ACHN (cell line): ENCODE measurements at places on chromosomes 2 and 18.

DNA sequence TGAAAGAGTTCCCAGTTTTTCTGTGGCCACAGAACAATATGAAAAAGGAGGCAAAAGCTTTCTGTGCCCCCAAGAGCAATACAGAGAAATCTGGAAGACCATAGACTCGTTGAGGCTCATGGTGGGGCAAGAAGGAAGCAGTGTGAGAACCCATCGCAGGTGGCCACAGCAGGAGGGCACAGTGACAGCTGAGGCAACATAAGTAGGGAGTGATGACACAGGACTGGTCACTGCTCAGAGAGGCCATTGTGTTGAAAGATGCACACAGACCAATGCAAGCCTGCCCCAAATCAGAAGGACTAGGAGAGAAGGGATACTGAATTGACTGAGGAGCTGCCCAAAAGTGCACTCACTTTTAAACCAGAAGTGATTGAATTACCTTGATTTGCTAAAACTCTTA lies 483.6 kb downstream of the EPHA4 start:
- no peak for DNase-seq

GRCh38 chr2:164922134-164922533 lies 33.2 kb downstream of the SLC38A11 start:
- DNase-seq: no peak

DNA sequence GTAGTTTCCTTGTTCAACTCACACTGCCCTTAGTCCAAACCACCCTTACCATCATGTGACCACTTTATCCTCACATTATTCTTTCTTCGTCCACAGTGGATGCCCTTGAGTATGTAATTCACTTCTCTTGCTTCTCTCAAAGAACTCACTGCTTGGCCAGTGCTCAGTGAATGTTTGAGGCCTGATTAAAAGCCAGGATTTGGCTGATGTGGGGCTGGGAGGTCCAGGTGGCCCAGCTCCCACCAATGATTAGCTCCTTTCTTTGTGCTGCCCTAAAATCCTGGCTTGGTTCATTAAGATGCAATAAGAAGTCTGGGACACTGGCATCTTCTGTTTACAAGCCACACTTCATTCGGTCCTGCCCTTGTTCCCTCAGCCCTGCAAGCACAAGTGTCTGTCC lies 97.8 kb upstream of the CELF4 start:
- no peak for DNase-seq

- peak; percentile 51 for DNase-seq
Observed at GRCh38 chr2:186590759-186591505, 1.1 kb downstream of the ITGAV start.

DNA sequence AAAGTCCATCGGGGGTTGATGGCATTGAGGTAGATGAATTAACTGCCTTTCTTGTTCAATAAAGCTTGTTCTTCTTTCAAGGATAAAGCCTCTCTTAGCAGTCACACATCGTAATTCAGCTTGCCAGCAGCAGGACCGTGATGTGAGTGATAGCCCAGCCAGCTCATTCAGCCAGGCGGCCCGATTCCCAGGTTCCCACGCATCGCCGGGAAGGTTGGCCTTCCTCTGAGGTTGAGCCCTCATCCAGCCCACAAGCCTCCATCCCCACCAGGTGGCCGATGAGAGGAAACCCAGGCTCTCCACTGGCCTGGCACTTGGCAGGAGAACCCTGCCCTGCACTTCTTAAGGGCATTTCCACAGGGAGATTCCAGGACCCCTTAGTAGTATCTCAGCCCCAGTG lies 4.7 kb downstream of the AGAP1 start:
- peak; percentile 33 for DNase-seq

- DNase-seq: no peak
Observed at GRCh38 chr2:191740016-191740419, 62.1 kb downstream of the NABP1 start.

DNA sequence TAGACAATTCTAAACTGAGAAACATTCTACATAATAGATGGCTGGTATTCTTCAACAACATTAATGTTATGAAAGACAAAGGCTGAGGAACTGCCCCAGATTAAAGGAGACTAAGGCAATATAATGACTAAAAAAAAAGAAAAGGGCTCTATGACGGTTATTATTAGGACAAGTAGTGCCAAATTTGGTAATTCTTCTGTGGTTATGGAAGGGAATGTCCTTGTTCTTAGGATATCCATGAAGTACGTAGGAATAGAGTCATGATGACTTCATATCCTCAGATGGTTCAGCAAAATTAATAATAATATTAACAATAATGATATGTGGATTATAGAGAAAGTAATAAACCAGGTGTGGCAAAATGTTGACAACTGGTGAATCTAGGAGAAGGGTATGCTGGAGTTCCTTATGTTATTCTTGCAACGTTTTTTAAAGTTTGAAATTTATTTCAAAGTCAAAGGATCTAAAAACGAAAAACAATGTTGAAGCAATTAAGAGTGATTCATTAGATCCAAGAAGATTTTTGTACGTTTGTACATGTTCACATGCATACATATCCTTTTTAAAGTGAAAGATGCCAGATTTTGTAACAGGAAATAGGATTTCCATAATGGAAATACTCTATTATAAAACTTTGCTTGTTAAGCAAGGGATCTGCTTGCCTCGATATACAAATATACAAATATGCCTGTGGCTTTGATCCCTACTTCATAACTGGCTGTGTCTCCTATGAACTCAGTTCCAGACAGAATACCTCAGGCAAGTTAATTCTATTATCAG lies 27.7 kb upstream of the STRN start:
- no peak for DNase-seq

GRCh38 chr18:26634631-26635030 lies 86.3 kb upstream of the KCTD1 start:
- no peak for DNase-seq

GRCh38 chr2:23618794-23619530 lies 234.0 kb downstream of the KLHL29 start:
- no peak for DNase-seq

DNA sequence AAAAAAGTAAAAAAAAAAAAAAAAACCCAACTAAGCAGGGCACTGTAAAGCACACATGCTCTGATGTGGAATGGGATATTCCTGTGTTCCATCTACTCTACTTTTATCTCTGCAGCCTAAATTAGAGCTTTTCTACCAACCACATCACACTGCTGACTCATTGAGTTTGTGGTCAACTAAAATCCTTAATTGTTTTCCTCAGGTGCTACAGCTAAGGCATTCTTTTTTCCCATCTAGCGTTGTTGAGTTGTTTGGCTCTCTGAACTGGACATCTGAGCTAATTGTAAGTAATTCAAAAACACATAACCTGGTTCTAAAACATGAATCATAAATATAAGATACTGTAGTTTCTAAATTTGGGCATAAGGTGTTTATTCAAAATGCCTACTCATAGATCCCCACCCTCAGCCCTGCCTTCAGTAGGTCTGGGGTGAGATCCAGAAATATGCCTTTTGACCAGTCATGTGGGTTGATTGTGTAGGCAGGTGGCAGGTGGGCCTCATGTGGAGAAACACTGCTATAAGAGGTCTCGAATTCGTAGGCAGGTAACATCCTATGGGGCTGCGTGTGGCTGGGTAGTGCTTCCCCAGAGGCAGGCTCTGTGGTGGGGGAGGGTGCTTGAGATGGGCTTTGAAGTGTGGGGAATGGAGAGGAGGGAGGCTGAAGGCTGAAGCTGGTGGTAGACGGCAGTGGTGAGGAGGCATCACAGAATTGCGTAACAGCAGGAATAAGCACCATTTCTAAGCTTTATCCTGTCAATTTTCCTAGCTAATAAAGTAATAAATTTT lies 27.2 kb downstream of the ANKRD29 start:
- DNase-seq: no peak

- no peak for DNase-seq
Observed at GRCh38 chr18:24485681-24486080, 25.2 kb downstream of the HRH4 start.

- no peak for DNase-seq
Observed at GRCh38 chr18:7766346-7766745, 199.2 kb downstream of the PTPRM start.

GRCh38 chr2:44804406-44805265 lies 136.9 kb upstream of the SIX3 start:
- no peak for DNase-seq

DNA sequence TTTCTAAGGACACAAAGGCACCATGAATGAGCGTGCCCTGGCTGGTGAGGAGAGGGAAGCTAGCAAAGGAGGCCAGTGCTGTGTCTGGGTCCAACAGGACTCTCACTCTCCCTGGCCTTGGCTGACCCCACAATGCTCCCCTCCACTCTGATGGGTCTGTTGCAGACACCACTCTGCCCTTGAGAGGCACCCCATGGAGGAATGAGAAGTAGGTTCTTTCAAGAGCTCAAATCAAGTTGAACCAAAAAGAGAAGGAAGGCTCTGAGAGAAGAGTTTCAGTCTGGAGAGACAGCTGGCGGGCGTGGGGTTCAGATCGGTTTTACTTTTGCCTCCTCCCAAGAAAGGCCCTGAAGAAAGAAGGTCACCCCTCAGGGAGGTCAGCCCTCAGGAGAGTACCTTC lies 18.4 kb downstream of the TMEM247 start:
- no peak for DNase-seq

- no peak for DNase-seq
Observed at GRCh38 chr18:378079-378478, 110.2 kb upstream of the THOC1 start.

DNA sequence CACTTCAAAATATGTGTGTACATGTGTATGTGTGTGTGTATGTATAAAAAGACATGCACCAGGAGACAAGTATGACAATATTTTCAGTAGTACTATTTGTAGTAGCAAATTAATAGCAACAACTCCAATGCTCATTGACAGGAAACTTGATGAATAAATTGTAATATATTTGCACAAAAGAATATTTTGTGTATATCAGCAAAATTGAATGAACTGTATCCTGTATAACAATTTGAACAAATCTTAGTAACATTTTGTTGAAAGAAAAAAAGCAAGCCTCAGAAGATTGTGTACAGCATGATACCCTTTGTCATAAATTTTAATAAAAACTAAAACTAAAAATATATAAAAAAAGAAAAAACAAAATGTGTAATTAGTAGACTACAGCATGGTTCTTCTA lies 1367.3 kb upstream of the TMEFF2 start:
- DNase-seq: no peak

- no peak for DNase-seq
Observed at GRCh38 chr2:68931799-68932198, 20.9 kb downstream of the GKN2 start.

DNA sequence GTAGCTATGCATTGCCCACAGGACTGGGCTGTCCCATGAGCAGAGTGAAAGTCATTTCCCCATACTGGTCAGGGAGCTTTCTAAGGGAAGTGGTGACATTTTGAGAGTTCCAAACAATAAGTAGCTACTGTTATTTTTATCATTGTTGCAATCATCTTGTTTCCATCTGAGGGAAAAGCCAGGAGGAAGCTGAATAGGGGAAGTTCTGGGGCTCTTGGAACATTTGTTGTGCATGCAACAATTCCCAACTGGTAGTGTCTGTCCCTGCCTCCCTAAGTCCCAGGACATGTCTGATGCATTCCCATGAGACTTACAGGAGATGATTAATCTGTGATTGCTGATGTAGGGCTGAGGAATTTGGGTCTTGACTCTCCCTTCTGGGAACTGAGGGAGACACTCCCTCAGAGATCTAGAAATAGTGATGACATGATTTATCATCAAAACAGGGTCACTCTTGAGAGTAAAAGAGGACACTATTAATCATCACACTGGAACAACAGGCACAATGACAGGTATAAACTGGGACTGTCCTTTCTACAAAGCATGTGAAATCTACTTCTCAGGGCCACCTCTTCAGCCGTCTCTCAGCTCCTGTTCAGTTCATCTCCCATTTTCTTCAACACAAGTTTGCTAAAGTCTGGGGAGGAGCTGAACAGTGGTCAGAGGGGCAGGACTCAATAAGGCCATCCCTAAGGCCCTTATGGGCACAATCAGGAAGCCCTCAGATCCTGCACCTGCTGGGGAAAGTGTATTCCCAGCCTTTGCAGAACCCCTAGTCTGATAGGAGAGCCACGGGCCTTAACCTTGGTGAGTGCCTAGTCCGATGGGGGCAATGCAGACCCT lies 28.0 kb upstream of the MARCO start:
- DNase-seq: no peak

DNA sequence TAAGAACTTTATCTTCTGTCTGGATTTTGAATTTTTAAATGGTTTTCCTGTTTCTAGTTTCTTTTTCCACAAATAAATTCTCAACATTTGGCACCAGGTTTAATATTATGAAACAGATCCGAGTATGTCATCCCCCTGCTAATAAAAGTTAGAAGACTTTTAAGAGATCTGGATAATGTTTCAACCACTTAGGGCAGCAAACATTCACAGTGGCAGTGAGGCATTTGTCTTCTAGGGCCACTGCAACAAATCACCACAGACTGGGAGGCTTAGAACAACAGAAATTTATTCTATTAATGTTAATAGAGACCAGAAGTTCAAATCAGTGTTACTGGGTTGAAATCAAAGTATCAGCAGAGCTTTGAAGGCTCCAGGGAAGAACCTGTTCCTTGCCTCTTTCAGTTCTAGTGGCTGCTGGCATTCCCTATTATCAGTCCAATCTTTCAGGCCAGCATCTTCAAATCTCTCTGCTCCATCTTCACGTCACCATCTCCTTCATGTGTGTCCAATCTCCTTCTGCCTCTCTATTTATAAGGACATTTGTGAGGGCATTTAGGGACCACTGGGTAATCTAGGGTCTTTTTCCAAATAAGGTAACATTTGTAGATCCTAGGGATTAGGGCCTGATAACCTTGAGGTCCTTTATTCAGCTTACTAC lies 23.4 kb downstream of the ACSL3 start:
- DNase-seq: no peak

DNA sequence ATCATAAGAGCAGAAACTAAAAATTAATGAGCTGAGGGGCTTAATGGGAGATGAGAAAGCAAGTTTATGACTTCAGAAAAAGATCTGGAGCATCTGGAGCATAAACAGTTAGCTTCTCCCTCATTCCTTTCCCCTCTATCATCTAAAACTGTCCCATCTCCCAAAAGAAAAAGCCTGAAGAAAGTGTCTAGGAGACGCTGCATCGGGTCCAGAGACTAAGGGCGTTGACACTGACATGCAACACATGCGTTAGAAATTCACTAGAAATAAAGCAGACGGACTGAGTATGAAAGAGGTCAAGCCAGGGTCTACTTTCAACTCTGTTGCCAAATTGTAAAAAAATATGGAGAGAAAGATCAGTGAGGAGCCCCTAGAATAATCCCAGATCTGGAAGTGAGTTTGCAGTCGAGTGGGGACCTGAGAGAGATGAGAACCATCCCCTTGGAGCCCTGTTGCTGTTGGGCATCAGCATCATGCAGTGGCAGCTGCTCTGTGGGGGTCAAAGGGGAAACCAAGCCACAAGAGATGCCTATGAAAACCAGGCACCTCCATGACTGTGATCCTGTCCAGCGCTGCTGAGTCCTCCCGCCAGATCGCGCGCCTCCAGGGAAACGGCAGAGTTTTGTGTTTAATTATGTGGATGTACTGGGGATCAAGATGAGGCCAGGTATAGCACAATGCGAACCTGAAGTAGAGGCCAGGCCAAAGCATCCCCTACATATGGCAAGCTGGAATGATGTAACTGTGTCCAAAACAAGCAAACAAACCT lies 13.9 kb downstream of the ANTXR1 start:
- DNase-seq: no peak

- DNase-seq: no peak
Observed at GRCh38 chr2:65730186-65730585, 297.8 kb upstream of the SPRED2 start.

GRCh38 chr2:5164776-5165525 lies 527.2 kb upstream of the SOX11 start:
- peak; percentile 21 for DNase-seq
